ENCODE measurements at places on chromosomes 4 and X.

GRCh38 chrX:40004921-40005291 lies 92.9 kb downstream of the BCOR start:
- no peak for DNase-seq

- DNase-seq: no peak
Observed at GRCh38 chr4:70606459-70606858, 14.4 kb downstream of the AMBN start.

GRCh38 chr4:72314869-72315268 lies 254.2 kb downstream of the ADAMTS3 start:
- DNase-seq: no peak

DNA sequence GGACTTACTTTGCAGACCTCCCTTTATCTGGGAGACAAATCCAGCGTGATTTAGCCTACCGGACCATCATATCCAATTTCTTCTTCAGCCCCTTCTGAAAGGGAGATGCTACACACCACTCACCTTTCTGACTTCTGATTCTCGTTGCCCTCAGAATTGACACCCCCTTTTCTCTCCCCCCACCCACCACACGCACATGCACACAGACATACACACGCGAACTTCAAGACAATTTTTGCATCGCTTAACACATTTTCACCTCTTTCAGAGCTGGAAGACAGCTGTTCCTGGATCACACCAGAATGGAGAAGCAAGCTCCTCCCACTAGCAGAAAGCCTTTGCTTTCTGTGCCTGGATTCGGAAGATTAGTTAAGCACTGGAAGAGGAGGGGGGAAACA lies 1.0 kb upstream of the SNCA start:
- DNase-seq: no peak

DNA sequence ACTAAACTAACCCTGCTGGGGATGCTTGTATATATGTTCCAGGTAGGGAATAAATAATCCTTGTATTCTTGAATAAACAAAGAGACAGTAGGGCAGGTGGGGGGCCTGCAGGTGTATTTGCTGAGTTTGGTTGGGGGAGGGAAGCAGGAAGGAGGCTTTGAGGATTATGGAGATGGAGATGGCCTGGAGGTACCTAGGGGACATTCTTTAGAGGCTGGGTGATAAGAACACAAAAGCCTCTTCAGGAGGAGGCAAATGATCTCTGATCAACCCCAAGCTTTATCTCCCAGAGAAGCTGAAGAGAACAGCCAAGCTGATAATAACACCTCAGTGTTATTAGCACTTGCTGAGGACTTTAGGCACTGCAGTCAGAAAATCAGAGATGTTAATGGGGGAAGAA lies 187.7 kb downstream of the MGST2 start:
- DNase-seq: no peak
